Anterior cingulate cortex (tissue), 58 donors: ENCODE measurements at places on chromosomes 4 and X.

DNA sequence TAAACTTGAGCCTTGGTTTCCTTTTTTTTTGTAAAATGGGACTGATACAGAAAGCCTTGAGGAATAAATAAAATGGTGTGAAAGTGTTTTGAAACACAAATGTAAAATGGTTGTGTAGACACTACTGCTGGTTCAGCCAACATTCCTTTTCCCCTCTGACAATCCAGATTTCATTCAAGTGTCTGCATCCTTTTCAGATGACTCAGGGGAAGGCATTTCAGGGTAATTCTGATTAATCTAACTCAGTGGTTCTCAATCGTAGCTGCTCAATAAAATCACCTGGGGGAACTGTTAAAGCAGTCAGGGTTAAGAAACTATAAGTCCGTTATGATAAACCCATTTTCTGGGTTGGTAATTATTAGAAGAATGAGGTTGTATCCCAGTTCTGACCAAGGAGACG, 4.6 kb downstream of the ARHGAP10 start:
- DNase-seq: no peak

DNA sequence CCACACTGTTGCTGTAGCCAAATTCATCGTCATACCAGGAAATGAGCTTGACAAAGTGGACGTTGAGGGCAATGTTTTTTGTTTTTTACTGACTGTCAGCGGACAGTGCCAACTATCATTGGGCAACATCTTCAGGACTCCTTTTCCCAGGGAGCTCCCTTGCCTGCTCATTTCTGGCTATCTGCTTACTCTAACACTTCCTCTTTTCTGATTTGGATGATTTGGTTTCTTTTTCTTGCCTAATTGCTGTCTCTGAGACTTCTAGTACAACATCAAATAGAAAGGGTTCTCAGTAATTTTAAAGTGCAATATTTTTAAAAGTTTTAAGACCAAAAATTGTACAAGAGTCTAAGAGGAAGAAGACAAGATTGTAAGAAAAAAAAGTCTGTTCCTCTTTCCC, 92.0 kb upstream of the KLHL4 start:
- no peak for DNase-seq

- no peak for DNase-seq
Observed at GRCh38 chrX:8890794-8891193, 89.6 kb upstream of the FAM9A start.

DNA sequence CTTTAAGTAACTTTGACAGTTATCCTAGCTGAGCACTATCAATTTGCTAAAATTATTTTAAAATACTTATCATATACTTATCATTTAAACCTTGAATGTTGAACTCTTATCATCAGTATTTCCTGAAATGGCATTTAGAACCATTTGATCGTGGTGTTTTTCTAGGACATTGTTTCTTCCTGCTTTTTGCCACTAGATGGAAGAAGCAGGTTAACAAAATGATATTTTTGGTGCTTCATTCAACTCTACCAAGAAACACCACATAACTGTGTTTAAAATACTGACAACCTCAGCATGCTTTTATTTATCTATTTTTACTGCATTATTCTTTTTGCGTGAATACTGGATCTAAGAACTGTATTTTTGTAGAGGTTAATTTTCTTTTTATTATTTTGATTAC, 44.6 kb downstream of the C4orf33 start:
- no peak for DNase-seq

- DNase-seq: no peak
Observed at GRCh38 chrX:97587171-97587570, 703.5 kb downstream of the RPA4 start.

DNA sequence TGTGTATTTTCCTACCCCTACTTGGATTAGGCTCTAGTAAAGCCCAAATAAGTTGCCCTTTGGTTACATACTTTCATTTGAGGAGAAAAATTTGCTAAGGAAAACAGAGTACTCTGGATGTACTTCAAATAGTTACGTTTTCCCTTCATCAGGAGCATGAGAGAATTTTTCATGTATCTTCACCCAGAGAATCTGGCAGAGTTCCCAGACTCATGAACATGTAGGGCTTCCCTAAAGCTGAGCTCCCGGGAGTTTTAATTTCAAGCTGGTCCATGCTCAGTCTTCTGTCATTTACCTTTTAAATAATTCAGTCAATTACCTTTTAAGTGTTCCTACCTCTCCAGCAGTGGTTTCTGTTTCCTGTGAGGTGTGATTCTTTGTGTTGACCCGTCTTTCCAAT, 367.5 kb upstream of the GRID2 start:
- DNase-seq: no peak

DNA sequence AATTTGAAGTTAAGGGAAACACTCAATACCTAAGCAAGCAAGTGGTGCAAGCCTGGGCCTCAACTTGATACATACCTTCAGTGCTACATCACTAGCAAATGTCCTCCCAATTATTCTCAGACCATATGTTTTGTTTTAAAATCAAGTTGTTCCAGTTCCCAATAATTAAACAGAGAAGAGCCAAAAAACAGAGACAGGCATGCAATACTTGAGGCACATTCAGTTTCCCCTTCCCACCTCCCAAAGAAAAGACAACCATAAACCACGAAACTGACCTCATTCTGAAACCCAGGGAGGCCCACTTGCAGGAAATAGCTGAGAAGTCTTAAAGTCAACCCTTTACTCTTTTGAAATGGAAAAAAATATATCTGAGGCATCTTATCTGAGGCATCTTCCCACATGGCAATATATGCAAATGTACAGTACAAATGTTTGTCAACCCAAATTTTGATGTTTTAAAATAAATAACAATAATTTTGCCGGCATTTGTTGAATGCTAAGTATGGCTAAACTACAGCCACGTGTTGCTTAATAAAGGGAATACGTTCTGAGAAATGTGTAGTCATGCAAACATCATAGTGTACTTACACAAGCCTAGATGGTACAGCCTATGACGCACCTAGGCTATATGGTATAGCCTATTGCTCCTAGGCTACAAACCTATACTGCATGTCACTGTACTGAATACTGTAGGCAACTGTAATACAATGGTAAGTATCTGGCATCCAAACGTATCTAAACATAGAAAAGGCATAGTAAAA, 147.5 kb downstream of the TSPAN5 start:
- DNase-seq: no peak
